ENCODE measurements at places on chromosomes 11 and 22.

- peak; percentile 7 for DNase-seq
These were observed 166.1 kb upstream of the API5 start for GRCh38 chr11:43145653-43146052.

DNA sequence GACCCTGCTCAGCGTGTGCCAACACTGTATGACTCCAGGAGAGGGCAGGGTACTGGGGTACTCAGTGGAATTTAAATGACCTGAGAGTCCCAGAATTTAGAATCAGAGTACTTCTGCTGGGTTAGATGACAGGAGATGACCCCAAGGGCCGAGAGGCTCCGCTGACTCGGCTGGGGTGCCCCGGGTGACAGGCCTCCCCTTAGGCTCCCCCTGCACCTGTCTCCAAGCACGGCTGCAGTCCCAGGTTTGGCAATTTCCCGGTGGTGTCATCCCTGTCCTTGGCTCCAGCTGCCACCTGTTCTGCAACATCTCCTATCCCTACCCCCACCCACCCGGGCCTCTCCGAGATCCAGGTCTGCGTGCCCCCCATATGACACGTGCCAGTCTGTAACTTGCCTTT lies 1.3 kb downstream of the ACTN3 start:
- DNase-seq: no peak

DNA sequence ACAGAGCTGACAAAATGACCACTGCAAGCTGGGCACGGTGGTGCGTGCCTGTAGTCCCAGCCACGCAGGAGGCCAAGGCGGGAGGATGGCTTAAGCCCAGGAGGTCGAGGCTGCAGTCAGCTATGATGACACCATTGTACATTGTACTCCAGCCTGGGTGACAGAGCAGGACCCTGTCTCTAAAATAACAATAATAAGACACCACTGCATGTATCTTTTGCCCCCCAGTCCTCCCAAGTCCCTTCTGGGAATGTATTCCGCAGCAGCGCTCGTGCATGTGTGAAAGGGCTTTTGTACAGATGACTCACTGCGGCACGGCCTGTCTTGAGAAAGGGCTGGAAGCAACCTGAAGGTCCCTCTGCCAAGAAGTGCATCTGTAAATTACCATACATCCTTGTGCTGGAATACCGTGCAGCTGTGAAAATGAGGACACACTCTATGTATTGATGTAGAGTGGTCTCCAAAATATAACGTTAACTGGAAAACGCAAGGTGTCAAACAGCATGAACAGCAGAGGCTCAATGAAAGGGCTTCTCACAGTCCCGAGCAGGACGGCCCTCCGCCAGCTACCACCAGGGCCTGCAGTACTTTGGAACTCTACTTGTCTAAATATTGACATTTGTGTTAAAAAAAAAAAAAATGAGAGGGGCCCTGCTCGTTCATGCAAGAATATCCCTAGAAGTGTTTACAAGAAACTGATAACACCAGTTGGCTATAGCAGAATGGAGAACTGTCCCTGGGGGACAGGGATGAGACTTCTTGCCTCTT lies 9.0 kb upstream of the CDC42EP2 start:
- no peak for DNase-seq

DNA sequence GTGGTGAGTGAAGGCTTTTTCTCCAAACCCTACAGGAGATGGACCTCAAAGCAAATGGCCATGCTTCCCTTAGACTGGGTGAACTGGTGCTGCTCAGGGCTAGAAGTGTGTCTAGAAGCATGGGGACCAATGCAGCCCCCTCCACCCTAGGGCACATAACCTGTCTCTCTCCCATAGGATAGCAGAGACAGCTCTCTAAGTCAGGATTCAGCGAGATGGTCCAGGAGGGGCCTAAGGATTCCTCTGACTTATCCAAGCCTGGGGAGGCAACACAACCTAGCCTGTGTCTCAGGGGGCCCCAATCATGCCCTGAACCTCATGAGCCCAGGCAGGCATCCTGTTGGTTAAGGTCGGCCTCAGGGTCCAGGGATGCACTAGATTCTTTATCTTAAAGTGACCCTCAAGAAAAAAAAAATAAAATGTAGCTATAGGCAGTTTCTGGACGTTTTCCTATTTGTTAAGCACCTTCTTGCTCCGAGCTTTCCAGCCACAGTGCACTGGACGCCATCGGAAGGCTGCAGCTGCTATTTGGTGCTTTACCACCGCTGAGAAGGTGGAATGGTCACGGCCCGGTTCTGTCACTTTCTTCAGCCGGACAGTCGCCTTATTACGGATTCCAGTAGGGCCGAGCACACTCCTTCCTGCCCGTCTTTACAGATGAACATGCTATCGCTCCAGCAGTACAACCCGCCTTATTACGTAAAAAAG lies 5.0 kb upstream of the CCND1 start:
- DNase-seq: no peak

GRCh38 chr11:105520706-105521345 lies 89.0 kb upstream of the GRIA4 start:
- DNase-seq: no peak

- peak; percentile 87 for DNase-seq
These were observed 28.6 kb downstream of the PTPRJ start for GRCh38 chr11:48008951-48009270.

DNA sequence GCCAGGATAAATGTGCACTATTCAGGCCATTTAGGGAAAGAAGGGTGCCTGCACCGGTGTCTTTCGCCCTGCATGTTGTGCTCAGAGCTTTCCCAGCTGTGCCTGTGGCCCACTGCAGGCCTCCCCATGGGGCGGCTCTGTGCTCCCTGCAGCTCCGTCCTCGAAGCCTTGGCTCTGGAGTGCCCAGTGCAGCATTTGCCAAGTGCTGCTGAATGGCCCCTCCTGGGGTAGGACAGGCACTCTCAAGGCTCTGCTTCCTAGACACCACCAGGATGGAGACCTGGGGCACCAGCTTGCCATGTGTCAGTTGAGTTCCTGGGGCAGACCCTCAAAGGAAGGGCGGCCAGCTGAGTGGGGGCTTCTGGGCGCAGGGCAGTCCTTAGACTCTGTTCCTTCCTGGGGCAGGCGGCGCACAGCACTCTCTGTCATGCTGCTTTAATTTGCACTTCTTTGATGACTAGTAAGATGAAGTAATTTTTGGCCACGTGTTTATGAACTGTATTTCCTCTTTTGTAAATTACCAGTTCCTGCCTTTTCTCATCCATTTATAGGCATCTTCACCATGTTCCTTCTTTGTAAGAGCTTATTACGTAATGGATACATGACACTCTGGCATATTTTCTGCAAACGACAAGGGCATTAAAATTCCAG lies 32.1 kb upstream of the GNB1L start:
- DNase-seq: peak; percentile 61

DNA sequence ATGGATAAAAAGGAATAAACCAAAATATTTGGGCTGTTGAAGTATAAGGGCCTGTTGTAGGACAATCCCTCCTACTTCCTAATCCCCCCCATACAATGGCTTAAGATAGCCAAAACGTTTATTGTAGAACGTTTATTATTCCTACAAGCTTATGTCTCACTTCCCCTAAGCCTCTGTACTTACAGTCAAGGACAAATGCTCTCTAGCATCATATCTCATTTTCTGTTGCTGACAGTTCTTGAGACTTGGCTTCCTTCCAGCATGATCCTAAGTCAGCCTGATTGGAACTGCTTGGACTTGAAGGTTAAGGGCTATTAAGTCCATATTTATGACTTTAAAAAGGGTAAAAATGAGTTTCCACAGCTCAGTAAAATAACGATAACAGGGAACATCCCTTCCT lies 8.8 kb downstream of the MISFA start:
- no peak for DNase-seq

Measured in activated CD4-positive, alpha-beta T cell treated with anti-CD3 and anti-CD28 coated beads for 36 hours (primary cell).